ENCODE measurements at places on chromosomes 13 and 19. TPM values are rescaled to one million over a fixed set of nuclear protein-coding genes. Genes with fewer than 3 reads are reported as not detected.

DNA sequence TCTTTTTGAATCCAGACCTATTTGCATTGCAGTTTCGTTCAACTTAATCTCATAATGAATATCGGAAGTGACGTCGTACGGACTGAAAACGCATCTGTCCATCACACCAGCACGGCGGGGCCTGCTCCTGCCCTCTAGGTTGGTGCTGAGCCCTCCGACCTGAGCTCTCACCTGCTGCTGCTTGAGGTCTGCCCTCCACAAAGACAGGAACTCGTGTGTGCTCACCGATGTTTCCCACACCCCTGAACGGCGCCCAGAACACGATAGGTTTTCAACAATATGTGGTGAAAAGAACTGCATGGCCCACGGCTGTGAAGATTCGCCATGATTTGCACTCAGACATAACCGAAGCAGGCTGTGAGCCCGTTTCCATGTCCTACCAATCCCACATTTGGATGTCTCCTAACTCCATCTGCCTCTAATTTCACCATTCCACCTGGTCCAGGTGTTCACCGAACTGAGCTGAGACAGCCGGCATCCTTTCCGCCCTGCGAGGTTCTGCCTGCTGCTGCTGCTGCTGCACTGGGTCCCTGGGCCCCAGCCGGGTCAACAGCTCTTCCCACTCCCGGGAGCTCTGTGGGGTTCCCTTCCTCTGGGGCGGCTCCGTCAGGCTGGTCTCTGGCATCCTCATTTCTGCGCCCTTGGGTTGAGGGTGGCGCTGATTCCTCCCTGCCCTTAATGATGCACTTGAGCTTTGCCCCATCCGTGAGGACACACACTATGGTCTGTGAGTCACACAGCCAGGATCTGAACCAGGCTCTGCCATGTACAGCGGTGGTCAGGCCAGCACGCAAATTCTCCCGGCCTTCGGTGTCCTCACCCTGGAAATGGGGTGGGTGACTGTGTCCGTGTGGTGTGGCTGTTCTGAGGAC lies 20.9 kb downstream of the GRTP1 start:
- no peak for DNase-seq

DNA sequence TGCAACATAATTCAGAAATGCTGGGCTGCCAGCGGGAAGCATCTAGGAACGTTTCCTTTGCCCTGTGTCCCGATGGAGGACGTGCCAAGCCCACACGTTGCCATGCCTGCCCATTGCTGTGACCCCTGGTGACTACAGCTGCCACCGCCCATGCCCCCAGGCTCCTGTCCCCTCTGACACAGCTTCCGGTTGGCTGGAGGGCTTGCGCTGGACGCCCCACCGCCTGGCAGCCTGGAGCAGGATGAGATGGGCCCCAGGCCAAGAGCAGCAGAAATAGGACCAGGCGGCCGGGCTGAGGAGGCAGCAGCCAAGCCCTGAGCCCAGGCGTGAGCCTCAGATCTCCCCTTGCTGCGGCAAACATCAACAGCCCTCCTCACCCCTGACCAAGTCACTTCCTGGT lies 125.9 kb downstream of the COL4A2 start:
- DNase-seq, result peak; percentile 81

DNA sequence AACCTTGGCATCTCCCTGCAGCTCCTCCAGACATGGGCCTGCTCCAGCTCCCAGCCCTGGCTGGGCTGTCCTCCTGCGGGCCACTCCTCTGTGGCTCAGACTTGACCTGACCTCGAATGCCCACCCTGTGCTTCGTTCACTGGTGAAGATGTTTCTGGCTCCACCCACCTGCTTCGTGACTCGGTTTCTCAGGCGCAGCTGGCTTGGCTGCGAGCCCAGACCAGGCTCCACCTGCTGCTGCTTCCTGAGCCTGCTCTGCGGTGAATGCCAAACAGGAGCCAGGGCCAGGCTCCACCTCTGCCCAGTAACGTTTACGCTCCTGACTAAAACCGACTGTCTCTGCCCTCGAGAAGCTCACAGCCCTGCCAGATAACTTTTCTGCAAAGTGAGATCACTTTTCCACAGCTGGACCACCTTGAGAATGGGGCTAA lies 8.9 kb upstream of the RSPH6A start:
- DNase-seq, result no peak

DNA sequence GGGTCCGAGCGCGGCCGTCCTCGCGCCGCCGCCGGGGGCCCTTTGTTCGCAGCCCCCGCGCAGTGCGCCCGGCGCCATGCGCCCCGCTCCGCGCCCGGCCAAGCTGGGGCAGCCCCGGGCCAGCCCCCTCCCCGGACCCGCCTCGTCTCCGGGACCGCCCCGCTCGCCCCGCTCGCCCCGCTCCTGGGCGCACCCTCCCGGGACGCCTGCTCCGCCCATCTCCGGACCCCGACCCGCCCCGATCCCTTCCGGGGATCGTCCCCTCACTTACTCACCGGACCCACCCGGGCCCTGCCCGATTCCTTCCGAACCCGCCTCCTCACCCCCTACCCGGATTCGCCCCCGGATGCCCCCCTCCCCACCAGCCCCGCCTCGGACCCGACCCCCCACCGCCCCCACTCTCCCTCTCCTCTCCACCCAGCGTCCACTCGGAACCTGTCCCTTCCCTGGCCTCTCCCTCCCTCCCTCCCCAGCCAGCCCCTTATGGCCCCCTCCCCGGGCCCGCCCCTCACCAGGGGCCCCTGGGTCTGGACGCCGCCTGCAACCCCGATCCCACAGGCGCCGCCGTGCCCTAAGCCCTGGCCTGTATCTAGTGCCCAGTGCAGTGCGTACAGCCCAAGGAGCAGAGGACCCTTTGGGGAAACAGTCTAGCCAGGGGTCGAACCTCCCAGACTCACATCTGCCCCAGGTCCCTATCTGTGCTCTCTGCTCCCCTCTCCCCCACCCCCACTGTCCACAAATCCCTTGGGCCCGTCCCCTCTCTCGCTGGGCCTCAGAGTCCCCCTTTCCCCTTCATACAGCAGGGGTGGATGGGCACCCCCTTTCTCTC lies at the start of gene CPAMD8:
CPAMD8 (minus strand) TSS at position 105 of the 829 bp plus-strand sequence. CDS start 168 bp downstream, outside the sequence.
- DNase-seq, result no peak

The CCNA1 gene
- not detected for total RNA-seq

The PNKP gene
- 54.5 TPM for total RNA-seq

The DHDH gene
- not detected for total RNA-seq

DNA sequence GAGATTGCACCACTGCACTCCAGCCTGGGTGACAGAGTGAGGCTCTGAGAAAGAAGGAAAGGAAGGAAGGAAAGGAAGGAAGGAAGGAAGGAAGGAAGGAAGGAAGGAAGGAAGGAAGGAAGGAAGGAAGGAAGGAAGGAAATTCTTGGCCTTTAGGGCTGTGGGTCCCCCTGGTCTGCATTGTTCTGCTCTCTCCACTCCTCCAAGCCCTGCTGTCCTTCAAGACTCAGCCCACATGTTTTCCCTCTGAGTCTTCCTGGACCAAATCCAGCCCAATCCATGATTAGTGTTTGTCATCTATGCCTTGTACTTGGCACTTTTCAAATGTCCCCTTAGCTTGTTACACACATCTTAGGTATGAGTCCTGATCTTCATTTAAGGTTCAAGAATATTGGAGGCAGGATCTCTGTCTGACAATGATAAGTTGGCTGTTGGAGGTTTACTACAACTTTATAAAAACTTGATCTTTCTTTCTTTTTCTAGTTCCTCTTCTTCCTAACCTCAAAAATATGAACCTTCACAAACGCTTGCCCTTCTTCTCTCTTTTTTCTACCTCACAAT lies 48.8 kb upstream of the INTS6 start:
- no peak for DNase-seq

DNA sequence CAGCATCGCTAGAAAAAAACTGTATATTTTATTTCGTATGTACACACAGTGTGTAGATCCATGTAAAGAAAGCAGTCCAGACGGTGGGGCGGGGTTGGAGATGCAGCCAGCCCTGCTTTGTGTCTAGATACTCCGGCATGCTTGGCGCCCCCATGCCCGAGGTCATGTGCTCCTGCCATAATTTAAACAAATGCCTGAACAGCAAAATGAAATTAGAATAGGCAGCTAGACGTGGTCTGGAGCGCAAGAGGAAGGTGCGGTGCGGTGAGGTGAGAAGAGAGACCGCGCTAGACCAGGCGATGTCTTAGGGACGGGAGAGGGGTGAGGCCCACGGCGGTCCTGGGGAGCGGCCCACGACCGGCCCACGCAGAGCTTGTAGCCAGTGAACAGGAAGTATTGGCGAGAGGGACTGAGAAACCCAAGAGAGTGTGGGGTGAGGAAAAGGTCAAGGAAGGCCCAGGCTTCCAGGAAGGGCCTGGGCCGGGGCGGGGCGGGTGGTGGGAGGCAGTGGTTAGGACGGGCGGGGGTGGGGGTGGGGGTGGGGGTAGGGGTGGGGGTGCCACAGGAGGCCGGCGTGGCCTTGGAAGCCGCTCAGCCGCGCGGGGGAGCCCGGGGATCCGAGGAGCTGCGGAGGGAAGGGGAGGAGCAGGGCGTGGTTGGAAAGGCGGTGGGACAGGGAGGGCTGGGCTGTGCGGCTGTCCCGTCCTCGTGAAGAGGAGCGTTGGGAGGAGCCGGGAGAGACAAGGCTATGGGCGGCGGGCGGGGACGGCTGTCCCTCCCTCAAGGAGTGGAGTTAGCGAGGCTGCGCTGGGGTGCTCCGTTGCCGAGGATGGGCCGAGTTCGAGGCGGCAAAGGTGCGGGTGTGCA lies 254.7 kb upstream of the SGCG start:
- DNase-seq, result peak; percentile 87

- no peak for DNase-seq
Measured at GRCh38 chr13:27952876-27953675, 16.0 kb downstream of the CDX2 start.

The ZNF726 gene
- 0.60 TPM for total RNA-seq

DNA sequence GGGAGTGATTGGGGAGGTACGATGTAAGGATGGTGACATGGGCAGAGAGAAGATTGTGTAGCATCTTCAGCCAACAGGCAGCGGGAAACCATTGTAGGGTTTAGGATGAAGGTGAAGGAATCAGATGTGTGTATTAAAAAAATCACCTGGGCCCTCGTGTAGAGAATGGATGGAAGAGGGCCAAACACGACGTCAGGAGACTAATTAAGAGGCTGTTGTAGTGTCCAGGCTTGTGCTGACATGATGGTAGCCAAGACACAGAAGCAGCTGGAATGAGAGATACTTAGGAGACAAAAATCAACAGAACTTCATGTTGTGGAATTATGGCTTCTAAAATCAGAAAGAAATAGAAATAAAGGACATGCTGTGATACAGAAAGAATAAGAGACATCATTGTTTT lies 41.2 kb upstream of the ARGLU1 start:
- DNase-seq, result no peak

DNA sequence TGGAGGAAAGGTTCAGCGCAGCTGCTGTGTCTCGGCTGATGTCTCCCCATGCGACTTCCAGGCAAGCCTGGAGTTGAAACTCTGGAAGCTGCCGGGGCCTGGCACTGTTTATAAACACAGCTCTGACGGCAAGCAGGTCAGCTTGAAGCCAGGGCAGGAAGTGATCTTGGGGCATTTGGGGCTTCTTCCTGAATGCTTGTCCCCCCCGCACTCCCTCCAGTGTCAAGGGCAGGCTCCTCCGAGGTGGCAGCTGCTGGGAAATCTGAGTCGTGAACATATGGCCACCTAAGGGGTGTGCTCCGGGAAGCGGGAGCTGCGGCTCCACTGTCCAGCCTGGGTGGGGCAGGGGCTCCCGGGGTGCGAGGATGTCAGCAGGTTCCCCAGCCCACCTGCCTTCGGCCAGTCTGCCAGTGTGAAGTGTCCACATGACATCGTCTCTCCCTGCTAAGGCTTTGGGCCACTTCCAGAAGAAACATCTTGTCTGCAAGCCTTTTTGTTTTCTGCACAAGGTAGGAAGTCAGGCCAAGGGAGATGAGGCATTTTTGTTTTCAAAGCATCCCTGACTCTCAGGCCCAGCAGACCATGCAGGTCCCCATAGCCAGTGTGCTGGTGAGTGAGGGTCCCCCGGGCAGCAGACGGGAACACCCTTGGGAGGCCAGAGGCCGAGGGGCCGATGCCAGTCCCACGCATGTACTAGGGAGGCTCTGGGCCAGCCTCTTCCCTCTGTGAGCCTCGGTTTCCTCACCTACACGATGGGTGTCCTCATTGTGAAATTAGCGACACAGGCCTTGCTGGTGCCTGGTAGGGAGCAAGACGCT lies 2.7 kb downstream of the PIAS4 start:
- no peak for DNase-seq

DNA sequence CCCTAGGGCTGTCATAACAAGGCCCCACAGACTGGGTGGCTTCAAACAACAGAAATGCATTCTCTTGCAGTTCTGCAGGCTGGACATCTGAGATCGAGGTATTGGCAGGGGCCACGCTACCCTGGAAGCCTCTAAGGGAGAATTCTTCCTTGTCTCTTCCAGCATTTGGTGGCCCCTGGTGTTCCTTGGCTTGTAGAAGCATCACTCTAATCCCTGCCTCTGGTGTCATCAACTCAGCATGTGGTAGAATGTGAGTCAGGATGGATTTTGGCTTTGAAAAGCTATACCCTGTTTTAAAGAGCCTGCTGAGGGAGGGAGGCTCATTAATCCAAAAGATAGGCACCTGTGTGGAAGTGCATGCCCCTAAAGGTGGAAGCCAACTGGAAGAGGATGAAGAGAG lies 7.9 kb upstream of the GGACT start:
- no peak for DNase-seq

DNA sequence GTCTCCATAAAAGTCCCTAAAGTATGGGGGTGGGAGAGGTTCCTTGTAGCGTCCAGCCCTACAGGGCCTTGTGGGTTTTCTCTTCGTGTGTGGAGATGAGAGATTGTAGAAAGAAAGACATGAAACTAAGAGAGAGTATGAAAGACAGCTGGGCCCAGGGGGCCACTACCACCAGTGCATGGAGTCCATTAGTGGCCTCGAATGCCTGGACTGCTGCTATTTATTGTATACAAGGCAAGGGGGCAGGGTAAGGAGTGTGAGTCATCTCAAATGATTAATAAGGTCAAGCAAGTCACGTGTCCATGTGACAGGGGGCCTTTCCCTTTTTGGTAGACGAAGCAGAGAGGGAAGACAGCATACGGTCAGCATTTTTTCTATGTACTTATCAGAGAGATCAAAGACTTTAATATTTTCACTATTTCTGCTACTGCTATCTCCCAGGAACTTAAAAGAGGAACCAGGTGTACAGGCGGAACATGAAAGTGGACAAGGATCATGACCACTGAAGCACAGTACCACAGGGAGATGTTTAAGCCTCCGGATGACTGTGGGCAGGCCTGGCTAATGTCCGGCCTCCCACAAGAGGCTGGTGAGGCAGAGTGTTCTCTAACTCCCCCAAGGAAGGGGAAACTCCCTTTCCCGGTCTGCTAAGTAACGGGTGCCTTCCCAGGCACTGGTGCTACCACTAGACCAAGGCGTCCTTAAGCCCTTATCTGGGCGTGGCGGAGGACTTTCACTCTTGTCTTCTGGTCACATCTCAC lies 25.5 kb downstream of the FGF21 start:
- DNase-seq, result no peak

The FFAR2 gene
- total RNA-seq, result 0.44 TPM

DNA sequence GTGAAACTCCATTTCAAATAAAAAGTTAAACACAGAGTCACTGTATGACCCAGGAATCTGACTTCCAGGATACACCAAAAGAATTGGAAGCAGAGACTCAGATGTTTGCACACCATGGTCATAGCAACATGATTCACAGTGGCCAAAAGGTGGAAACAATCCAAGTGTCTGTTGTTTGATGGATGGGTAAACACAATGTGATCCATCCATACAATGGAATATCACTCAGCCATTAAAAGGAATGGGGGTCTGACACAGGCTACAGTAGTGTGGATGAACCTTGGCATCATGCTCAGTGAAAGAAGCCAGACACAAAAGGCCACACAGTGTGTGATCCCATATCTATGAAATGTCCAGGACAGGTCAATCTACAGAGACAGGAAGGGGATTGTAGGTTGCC lies 174.3 kb downstream of the PTPRS start:
- no peak for DNase-seq

Data from left cardiac atrium (tissue), 4 donors.